ENCODE measurements at places on chromosomes 5 and 9. TPM values are rescaled to one million over a fixed set of nuclear protein-coding genes. Genes with fewer than 3 reads are reported as not detected.

The WNK2 gene
- 0.35 TPM for total RNA-seq

The SLC36A3 gene
- not detected for total RNA-seq

The IFNA14 gene
- not detected for total RNA-seq

The AGGF1 gene
- 22.3 TPM for total RNA-seq

The GPR150 gene
- 0.49 TPM for total RNA-seq

The HCN1 gene
- total RNA-seq, result 0.12 TPM

The FAM169A gene
- total RNA-seq, result 0.84 TPM

The SPAAR gene
- total RNA-seq, result 13.5 TPM

The AFAP1L1 gene
- total RNA-seq, result 32.7 TPM

The SPINK1 gene
- not detected for total RNA-seq

The TAF11L10 gene
- total RNA-seq, result not detected

The RORB gene
- total RNA-seq, result 2.1 TPM

DNA sequence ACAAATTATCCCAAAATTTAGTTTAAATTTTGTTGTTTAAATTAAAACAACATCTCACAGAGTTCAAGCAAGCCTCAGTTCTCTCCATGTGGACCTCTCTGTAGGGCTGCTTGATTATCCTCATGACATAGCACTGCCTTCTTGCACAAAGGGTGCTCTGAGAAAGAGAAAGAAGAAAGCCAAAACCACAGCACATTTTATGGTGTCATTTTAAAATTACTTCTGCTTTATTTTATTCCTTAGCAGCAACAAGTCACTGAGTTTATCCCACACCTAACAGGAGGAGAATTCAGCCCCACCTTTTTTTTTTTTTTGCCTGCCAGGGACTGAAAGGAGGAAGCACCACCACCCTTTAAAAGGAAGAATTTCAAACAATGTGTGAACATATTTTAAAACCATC lies 12.8 kb upstream of the KCNV2 start:
- DNase-seq, result no peak
- no peaks in the 10 kb centered on the region for H3K36me3 ChIP-seq
- no peaks in the 10 kb centered on the region for H3K4me1 ChIP-seq
- no peaks in the 10 kb centered on the region for H3K27me3 ChIP-seq

DNA sequence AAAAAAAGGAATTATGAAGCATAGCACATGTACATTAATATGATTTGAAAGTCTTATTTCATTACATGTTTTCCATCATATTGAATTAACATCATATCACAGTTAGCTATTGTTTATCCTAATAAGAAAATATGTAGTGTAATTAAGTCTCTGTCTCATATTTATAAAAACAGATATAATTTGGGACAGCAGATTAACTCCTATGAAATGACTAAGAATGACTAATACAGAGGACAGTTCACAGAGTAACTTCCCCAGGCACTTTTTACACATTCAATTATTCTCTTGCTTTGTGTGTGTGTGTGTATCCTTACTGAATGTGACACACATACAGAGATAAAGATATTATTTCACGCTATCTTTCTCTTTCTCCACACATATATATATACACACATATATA lies 2400.9 kb upstream of the C9orf72 start:
- H3K27me3 ChIP-seq, result no peaks in the 10 kb centered on the region
- H3K4me3 ChIP-seq, result no peak overlapping the region
- no peaks in the 10 kb centered on the region for H3K4me1 ChIP-seq
- no peak overlapping the region for H3K27ac ChIP-seq
- H3K36me3 ChIP-seq, result no peaks in the 10 kb centered on the region

GRCh38 chr9:96015876-96016686 lies 140.6 kb downstream of the ERCC6L2 start:
- peaks cover 8% of the 10 kb centered on the region for H3K4me1 ChIP-seq
- H3K4me3 ChIP-seq, result no peak overlapping the region
- no peak overlapping the region for H3K27ac ChIP-seq
- peaks cover 8% of the 10 kb centered on the region for H3K36me3 ChIP-seq
- H3K27me3 ChIP-seq, result no peaks in the 10 kb centered on the region

- H3K4me3 ChIP-seq, result no peak overlapping the region
- H3K36me3 ChIP-seq, result no peaks in the 10 kb centered on the region
Measured at GRCh38 chr5:55231029-55231918, 2.1 kb downstream of the CCNO start.

DNA sequence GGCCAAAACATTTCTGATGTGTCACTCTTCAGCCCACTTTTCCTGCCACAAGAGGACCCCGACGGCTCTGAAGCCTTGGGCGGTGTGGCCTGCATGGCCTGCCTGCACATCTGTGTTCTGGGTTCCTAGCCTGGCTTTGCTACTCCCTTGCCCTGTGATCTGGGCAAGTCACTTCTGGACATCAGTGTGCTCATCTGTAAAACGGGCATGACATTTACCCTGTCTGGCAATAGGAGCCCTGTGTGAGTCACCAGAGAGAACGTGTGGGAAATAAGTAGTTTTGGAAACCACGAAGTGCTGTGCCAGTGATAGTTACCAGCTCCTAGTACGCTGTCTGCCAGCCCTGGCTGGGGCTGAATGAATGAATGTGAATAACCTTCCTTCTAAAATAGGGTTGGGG lies 90.8 kb downstream of the MACROH2A1 start:
- H3K36me3 ChIP-seq, result no peaks in the 10 kb centered on the region
- no peak overlapping the region for H3K27ac ChIP-seq
- H3K4me1 ChIP-seq, result no peaks in the 10 kb centered on the region
- H3K27me3 ChIP-seq, result peaks cover 7% of the 10 kb centered on the region
- no peak for DNase-seq

DNA sequence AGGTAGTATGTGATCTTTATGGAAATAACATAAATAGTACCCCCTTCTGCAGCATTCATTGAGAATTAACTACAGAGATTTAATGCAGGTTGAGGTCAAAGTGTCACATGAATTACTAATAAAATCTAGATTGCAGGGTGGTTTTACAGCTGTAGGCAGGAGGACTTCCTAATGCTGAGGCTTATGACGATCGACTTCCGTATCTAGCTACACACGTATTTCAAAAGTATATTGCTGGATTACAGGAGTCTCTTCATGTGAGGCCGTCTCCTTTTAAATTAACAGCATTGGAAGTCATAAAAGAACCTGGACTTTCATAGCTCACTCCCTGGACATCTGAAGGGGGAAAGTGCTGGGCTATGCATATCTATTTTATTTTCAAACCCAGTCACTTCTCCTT lies 180.9 kb downstream of the OSTF1 start:
- no peak for DNase-seq
- no peak overlapping the region for H3K4me3 ChIP-seq
- H3K27ac ChIP-seq, result no peak overlapping the region
- no peaks in the 10 kb centered on the region for H3K27me3 ChIP-seq
- no peaks in the 10 kb centered on the region for H3K36me3 ChIP-seq
- H3K4me1 ChIP-seq, result no peaks in the 10 kb centered on the region

DNA sequence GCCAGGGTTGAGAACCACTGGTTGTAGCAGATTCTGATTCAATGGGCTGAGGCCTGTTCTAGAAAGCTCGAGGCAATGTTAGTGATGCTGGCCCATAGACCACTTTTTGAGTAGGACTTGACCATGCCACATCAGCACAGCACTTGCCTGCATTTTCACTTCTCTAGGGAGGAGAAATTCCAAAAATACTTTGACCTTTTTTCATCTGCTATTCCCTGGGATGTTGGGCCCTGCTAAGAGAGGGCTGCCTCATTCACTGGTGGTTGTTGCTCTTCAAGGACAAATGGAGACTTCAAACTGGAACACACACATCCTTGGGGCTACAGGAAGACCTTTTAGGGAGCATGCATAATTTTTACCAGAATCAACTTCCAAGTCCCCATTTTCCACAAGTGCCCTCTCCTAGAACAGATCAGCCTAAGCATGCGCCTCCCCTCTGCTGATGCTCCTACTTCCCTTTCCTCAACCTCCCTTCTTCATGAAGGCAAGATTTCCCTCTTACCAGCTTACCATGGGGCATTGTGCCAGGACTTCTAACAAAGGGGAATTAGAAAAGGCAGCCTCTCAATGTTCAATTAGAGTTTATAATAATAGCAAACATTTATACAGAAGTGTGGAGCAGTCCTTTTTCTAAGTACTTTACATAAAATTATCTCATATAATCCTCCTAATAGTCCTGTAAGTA lies 12.7 kb upstream of the TGFBI start:
- H3K4me3 ChIP-seq, result no peak overlapping the region
- no peaks in the 10 kb centered on the region for H3K36me3 ChIP-seq
- no peaks in the 10 kb centered on the region for H3K27me3 ChIP-seq
- no peak for DNase-seq
- no peak overlapping the region for H3K27ac ChIP-seq
- H3K4me1 ChIP-seq, result peaks cover 57% of the 10 kb centered on the region

DNA sequence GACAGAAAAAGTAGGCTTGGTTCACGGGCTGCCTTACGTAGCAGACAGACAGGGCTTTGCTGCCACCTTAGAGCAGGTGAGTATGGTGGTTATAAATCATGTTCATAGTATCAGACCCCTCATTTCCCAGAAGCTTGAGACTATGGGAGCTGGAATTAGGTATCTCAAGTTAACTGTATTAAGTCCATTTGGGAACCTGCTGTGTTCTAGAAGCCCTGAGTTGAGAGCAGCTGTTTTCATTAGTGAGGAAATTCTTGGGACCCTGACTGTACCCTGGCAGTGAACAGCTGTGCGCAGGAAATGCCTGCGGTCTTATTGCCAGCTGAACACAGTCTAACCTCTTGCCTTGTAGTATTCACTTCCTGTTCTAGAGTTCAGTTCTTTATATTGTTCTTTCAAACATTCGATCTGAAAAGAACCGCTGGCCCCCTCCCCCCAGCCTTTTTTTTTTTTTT lies 29.8 kb downstream of the UGCG start:
- no peak overlapping the region for H3K4me3 ChIP-seq
- H3K27me3 ChIP-seq, result no peaks in the 10 kb centered on the region
- DNase-seq, result no peak
- H3K27ac ChIP-seq, result peak overlapping the region; percentile 53
- H3K36me3 ChIP-seq, result peaks cover 57% of the 10 kb centered on the region

DNA sequence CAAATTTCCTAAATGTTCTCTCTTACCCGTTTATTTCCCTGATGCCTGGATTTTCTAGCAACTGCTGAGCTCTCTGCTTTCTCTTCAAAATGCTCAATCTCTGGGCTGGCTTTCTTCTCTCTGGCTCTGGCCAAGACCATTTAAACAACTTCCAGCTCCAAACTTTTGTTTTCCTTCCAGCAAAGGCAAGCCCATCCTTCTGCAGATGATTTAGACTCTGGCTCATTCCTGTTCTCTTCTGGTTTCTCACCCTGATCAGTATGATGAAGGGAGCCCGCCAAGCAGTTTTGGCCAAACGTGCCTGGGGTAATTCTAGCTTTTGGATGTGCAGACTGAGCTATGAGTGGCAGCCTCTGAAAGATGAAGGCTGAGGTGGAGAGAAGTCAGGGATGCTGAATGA lies 78.1 kb downstream of the HSPA4 start:
- no peaks in the 10 kb centered on the region for H3K4me1 ChIP-seq
- H3K27ac ChIP-seq, result no peak overlapping the region
- H3K36me3 ChIP-seq, result no peaks in the 10 kb centered on the region
- H3K27me3 ChIP-seq, result no peaks in the 10 kb centered on the region
- no peak overlapping the region for H3K4me3 ChIP-seq
- DNase-seq, result no peak

- peaks cover 9% of the 10 kb centered on the region for H3K36me3 ChIP-seq
- H3K27ac ChIP-seq, result no peak overlapping the region
- no peaks in the 10 kb centered on the region for H3K27me3 ChIP-seq
- H3K4me1 ChIP-seq, result no peaks in the 10 kb centered on the region
Measured at GRCh38 chr5:657570-657969, 35.6 kb downstream of the TPPP start.

DNA sequence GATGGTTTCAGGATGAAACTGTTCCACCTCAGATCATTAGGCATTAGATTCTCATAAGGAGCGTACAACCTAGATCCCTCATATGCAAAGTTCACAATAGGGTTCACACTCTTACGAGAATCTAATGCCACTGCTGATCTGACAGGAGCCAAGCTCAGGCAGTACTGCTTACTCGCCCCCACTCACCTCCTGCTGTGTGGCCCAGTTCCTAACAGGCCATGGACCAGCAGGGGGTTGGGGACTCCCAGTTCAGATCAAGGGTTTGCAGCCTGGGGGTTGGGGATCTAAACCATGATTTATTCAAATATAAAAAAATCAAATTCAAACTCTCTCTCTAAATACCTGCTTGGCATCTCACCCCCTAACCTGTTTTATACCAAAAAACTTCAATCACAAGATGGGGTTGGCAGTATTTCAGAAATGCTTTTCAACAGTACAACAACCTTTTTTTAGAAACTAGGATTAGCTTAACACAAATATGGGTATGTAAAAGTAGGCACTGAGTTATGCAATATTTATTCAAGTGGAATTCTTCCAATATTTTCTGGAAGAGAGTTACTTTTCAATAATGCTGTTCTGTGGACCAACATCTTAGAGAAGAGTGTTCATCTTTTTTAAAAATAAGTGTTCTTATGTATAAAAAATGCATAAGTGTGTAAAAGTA lies 30.1 kb upstream of the SLC12A2 start:
- no peak overlapping the region for H3K27ac ChIP-seq
- no peaks in the 10 kb centered on the region for H3K27me3 ChIP-seq
- H3K4me3 ChIP-seq, result no peak overlapping the region
- H3K4me1 ChIP-seq, result no peaks in the 10 kb centered on the region

- H3K27me3 ChIP-seq, result peaks cover 4% of the 10 kb centered on the region
- no peak overlapping the region for H3K4me3 ChIP-seq
- no peak overlapping the region for H3K27ac ChIP-seq
- no peaks in the 10 kb centered on the region for H3K4me1 ChIP-seq
Measured at GRCh38 chr9:74696520-74696919, 191.2 kb downstream of the TRPM6 start.

DNA sequence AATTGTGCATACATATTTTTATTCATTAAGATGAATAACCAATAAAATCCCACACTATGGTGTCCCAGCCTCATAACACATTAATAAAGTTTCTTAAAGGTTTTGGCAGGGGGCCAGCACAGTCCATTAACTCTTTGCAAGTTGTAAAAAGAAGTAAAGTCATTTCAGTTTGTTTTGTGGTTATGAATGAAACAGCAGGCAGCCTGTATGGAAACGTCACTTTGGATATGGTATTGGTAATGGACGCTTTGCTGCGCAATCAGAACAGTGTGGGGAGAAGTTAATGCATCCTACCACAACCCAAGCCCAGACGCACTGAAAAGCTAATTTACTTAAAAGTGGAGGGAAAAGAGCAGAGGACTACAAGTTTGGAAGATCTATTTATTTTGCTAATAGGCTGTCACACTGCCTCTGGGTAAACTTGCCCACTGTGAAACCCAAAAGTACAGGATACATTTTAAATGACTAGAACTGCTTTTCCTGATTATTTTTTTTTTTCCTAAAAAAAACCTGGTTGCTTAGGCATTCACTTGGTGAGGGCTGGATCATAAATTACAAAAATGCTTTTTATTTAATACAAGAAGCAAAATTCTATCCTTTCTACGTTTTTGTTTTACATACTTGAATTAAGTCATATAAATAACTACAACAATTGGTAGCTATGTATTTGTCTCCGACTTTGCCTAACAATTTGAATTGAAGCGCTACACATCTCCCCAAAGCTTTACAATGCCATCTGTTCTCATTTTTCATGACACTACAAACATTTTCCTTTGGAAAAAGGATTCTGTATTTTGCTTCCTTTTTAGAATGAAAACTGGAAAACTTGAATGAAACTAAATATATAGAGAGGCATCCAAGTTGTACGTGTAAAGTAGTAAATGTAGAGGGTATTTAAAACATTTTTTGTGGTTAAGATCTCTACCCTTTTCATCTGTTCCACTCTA lies 104.3 kb downstream of the NFIB start:
- H3K27ac ChIP-seq, result no peak overlapping the region
- H3K36me3 ChIP-seq, result no peaks in the 10 kb centered on the region
- H3K4me3 ChIP-seq, result no peak overlapping the region
- H3K4me1 ChIP-seq, result peaks cover 3% of the 10 kb centered on the region
